ENCODE measurements at places on chromosomes 1 and 21.

GRCh38 chr1:228363686-228364067, 43.0 kb downstream of the TRIM11 start:
- no peak for DNase-seq

DNA sequence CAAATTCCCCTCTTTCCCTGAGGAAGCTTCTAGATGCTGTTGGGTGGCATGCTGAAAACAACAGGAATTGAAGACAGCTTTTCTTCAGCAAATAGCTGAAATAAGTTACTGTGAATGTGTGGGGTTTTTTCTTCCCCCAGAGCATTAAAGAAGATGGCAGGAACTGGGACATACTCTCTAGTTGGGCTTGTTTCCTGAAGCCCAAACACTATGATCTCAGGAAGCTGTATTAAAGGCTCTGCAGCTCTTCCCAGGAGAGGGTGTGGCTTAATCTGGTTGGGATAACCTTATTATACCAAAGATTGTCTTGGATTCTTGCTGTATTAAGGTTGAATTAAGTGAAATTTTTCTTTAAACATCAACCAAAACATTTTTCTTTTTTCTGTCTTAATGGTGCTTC, 64.9 kb upstream of the LMO4 start:
- no peak for DNase-seq

DNA sequence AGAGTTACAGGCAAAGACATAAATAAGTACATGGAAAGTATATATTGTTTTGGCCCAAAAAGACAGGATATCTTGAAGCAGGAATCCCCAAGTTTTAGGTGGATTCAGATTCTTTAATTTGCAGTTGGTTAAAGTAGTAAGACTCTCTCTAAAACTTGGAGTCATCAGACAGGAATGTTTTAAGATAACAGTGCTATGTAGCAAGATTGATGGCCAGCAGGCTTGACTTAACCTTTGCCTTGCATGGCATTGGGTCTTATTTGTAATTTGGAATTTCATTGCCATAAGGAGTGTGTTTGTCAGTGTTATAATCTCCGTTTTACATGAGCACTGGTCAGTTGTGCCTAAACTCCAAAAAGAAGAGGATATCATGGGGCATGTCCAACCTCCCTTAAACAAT, 727.6 kb upstream of the CHRM3 start:
- DNase-seq, result no peak

DNA sequence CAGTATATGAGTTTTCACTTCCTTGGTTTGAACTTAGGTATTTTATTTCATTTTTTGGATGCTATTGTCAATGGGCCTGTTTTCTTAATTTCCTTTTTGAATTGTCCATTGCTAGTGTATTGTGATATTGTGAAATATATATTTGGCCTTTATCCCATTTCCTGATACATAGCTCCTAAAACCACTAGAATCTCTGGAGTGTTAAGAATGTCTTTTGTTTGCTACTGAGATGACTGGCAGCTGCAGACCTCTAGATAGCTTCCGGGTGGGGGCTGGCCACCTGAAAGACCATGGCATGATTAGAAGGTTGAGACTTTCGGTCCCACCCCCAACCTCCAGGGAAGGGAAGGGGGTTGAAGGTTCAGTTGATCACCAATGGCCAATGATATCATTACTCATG, 245.4 kb downstream of the KCNJ6 start:
- no peak for DNase-seq

Data from GM06990 (cell line).